ENCODE measurements at places on chromosomes 3 and 15.

DNA sequence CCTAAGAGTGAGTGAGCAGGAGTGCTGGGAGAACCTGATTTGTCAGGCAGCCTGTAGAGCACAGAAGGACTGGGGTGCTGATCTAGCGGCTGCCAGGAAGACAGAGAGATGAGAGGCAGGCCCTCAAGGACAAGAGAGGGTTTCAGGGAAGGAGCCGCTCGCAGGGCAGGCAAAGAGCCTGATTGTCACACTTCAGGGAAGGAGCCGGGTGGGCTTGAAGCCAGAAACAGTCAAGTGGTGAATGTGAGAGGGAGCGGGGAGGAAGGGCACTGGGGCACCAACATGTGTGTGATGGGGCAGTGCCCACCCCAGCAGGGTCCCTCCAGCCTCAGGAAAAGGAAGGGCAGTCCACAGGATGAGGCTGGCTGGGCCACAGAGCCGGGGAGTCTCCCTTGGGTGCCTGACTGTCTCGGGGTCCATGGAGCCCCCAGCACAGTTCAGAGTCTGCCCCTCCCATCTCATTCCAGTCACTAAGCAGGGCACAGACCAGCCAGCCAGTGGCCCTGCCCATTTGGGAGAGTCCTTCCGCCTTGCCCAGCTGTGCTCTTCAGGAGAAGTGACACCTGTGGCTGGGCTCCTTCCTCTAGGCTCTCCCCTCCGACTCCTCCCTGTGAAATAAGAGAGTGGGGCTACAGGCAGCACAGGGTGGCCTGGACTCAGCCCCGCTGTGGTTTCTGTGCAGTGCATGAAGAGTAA, 148.6 kb downstream of the RAB11A start:
- DNase-seq = no peak

DNA sequence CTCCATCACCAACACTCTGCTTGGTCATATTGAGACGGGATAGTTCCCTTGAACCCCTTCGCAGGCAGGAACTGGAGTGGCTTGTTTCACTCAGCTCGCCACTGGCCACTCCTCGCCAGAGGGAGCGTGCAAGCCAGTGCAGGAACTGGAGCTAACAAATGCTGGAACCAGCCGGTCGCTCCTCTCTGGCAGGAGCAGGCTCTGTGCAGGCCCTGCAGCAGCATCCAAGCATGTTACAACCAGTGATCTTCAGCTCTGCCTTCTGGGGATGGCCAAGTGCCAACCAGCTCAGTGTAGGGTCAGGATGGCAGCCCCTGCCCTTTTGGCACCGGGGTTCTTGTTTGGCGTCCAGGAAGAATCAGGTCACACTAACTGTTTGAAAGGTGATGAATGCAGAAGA, 329.0 kb upstream of the AZI2 start:
- no peak for DNase-seq

- no peak for DNase-seq
These were observed 23.0 kb upstream of the EPHB1 start for GRCh38 chr3:134772011-134772410.

- no peak for DNase-seq
These were observed 62.5 kb downstream of the POLQ start for GRCh38 chr3:121483290-121483689.

DNA sequence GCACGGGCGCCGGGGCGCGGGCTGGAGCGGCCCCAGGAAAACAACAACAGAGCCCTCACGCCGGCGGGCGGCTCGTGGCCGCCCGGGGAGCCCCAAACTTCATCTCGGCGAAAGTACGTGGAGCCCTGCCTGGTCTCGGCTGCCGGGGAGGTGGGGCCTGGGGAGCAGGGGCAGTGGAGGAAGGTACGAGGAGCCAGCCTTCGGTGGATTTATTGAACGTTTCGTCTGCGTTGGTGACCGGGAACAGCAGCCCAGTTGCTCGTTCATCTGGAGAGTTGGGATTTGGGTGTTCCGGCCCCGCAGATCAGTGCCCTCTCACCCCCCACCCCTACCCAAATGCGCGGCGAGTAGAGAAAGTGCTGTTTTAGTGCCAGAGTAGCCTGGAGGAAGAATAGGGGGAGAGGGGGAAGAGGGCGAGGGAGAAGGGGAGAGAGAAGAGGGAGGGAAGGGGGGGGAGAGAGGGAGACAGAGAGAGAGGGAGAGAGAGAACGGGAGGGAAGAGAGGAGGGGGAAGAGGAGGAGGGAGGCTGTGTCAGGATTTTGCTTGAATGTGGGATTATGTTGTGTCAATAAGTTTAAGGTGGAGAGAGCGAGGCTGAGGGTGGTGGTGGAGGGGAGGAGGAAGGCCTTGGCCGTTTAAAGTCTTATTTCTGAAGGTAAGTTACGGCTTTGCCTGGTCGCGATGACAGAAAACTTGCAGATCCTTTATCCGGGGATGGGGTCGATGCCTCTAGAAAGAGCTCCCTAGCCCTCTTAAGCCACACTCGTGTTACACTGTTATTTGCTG, 970 bp downstream of the BBX start:
- peak; percentile 56 for DNase-seq

GRCh38 chr15:101243420-101243819, 8.4 kb downstream of the CHSY1 start:
- DNase-seq = no peak

DNA sequence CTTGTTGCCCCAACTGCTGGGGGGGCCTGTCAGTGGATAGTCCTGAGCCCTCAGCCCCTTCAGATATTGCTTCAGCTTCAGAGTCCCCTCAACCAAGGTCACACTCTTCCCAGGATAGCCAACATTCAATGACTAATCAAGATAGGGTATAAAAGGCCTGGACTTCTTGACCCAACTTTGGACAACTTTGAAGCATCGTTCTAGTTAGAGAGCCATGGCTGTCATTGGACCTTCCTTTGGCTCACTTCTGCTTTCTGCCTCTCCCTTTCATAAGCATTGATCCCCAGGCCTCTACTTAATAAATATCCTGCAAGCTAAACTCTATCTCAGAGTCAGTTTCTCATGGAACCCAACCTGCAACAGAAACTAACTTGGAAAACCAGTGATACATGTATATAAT, 31.3 kb upstream of the DCLK3 start:
- DNase-seq = no peak

- DNase-seq = no peak
These were observed 33.4 kb upstream of the PRR23E start for GRCh38 chr3:127159543-127159942.

GRCh38 chr3:4752201-4753072, 226.8 kb upstream of the BHLHE40 start:
- no peak for DNase-seq

GRCh38 chr3:195895078-195895860, 13.1 kb downstream of the TNK2 start:
- DNase-seq = peak; percentile 71

DNA sequence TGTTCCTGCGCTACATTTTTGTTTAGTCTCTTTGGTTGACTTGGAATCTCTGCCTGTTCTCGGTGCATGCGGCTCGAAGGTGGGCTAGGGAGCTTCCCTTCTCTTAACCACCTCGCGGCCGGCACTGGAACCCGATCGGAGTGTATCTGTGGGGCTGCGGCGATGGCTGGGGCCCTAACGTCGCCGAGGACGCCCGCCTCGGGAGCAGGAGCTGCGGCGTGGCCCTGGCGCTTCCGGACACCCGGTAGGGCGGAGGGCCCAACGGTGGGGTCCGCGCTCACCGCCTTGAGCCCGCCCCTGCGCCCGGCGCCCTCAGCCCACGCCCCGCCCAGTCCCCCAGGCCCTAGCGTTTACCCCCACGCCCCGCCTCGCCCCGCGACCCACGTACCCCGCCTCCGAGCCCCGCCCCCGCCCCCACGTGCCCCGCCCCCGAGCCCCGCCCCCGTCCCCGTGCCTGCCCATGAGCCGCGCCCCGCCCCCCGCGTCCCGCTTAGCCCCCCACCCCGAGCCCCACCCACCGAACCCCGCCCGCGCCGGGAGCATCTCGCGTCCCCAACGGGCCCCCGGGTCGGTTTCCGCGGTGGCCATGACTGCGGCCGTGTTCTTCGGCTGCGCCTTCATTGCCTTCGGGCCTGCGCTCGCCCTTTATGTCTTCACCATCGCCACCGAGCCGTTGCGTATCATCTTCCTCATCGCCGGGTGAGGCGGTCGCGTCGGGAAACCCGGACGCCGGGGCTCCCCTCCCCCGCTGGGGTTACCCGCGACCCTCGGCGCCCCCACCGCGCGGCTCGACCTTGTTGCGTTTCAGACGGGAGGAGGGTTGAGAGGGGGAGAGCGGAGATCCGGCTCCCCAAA, at the start of gene APH1B:
APH1B (plus strand) TSS at position 568 of the 855 bp plus-strand sequence; CDS start at position 587, 19 bp downstream.
- DNase-seq = peak; percentile 73

GRCh38 chr3:197496746-197497125, 59.0 kb downstream of the BDH1 start:
- no peak for DNase-seq

DNA sequence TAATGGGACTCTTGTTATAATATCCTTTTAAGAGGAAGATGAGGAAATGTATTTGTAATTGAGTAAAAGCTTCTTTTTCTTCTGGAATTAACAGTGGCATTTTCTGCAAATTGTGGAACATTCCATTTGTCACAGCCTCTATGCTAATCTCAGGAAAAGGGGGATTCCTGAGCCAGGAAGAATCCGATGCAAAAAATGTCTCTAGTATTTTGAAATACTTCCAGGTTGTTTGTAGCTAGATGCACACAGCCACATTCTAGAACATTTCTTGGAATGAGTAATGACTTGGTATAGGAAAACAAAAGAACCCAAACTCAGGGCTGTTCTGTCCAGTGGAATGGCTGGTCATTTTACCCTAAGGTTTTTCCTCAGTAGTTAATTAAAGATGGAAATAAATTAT, 98.5 kb upstream of the SLC2A2 start:
- no peak for DNase-seq

DNA sequence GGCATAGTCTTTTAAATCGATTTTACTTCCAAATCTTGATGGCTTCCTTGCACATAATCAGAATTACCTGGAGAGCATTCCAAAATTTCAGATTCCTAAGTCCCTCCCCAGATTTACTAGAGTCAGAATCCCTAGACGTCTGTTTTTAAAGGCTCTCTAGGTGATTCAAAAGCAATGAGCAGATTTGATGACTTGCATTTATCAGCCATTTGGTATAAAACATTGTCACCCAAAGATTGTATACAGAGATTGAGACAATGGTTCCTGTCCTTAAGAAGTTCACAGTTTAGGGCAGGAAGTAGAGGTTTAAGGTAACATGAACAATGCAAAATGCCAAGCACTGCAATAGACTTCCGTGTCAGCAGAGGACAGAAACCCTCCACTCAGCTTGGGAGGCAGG, 2.6 kb upstream of the PYGO1 start:
- DNase-seq = no peak

DNA sequence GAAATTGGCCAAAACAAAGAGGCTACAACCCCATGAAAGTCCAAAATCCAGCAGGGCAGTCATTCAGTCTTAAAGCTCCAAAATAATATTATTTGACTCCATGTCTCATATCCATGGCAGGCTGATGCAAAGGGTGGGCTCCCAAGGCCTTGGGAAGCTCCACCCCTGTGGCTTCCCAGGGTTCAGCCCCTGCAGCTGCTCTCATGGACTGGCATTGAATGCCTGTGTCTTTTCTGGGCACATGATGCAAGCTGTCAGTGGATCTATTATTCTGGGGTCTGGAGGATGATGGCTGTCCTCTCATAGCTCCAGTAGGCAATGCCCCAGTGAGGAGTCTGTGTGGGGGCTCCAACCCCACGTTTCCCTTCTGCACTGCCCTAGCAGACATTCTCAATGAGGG, 81.8 kb downstream of the ZMAT3 start:
- no peak for DNase-seq

DNA sequence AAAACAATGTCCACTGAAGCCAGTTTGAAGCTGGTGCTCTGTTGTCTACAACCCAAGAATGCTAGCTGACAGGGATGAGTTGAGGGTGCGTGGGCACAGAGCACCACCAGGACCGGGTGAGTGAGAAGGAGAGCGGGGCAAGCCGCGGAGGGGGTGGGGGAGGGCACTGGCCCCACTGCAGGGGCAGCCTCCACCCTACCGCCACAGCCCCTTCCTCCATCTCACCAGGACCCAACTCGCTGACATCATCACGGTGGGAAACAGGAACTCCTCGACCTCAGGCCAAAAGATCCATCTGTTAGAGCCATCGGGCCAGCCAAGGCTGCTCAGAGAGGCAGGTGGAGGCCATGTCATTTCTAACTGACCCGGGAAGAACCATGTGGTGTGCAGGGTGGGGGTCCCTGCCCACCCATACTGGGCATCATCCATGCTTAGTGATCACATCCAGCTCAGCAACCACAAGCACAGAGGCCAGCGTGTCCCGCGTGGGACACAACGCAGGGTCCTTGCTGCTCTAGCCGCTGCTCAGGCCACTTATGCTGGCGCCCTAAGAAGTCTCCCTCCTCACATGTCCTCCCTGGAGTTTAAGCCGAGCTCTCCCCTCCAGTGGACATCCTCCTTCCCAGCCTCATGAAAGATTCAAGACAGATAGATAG, 57.6 kb upstream of the GATA2 start:
- no peak for DNase-seq

Measured in stimulated activated CD4-positive, alpha-beta T cell treated with anti-CD3 and anti-CD28 coated beads, Interleukin-4, amount 100 ng/mL, for 1 hour (primary cell).